Naive B cell (primary cell): ENCODE measurements at places on chromosomes 1 and 21.

DNA sequence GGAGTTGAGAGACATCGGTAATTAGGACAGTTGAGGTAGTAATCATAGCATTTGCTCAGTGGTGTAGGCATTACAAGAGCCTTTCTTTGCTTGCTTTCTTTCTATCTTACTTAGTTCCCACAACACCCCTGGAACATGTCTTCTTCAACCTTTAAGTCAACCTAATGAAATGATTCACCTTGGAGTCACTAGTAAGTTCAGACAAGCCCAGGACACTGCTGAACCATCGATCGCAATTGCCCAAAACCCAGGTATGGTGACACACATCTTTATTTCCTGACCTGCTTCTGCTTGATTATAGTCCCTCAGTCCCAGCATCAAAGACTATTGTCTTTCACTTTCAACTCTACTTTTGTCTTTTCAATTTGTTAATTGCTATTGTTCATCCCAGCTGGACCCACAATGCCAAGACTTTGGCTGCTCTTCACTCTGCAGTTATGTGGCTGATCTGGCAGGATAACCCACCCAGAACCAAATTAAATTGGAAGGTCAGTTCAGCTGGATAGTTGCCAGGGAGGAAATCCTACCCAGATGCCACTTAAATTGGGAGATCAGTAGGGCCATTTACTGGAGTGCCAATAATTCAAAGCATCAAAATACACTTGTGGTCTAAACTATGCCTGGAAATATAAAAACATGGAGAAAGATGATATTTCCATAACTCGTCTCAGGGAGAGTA, 272.9 kb downstream of the RWDD3 start:
- no peak for DNase-seq

- DNase-seq, result no peak
Measured at GRCh38 chr1:87179076-87179810, 149.4 kb upstream of the LMO4 start.

DNA sequence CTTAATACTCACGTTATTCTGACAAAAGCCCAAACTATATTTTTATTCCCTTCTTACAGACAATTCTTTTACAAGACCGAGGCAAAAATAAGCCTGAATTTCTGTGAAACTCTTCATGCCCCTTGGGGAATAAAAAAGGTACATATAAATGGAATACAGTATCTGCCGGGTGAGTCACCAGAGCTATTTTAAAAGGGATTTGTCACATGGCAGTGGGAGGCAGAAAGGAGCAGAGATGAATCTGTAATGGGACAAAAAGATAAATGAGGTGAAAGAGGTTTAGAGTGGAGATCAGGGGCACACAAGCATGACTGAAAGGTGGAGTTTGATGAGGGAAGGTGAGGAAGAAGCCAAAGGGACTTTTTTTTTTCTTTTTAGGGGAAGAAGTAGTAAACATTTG, 8.8 kb downstream of the XCL1 start:
- DNase-seq, result no peak

GRCh38 chr1:69513601-69514000, 54.1 kb upstream of the LRRC7 start:
- DNase-seq, result no peak

DNA sequence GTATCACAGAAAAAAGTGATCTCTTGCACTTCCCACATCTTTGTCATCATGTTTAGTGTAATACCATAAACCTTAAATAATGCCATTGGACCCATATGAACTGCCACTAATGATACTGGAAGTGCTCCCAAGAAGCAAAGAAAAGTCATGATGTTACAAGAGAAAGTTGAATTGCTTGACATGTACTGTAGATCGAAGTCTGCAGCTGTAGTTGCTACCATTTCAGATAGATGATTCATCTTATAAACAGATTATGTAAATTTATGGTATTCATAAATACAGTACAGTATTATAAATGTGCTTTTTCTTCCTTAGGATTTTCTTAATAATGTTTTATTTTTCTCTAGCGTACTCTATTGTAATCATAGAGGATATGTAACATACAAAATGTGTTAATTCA, 30.1 kb upstream of the LAMC2 start:
- no peak for DNase-seq

DNA sequence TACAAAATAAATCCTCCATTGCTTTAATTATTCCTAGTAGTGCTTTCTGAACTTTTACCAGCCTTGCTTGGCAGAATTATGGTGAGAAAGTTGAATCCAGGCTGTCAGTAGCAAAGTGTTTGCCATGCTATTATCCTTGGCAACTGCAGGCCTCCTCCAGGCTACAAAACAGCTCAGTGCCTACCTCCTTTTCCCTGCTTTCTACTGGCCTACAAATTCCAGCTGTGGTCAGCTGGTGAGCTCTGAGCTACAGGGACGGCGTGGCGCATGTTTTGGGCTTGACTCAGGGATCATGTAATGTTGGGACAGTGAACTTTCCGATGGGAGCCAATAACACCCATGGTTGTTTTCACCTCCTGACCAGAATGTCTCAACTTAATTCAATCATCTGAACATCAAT, 456.1 kb upstream of the ADAMTS5 start:
- DNase-seq, result no peak

DNA sequence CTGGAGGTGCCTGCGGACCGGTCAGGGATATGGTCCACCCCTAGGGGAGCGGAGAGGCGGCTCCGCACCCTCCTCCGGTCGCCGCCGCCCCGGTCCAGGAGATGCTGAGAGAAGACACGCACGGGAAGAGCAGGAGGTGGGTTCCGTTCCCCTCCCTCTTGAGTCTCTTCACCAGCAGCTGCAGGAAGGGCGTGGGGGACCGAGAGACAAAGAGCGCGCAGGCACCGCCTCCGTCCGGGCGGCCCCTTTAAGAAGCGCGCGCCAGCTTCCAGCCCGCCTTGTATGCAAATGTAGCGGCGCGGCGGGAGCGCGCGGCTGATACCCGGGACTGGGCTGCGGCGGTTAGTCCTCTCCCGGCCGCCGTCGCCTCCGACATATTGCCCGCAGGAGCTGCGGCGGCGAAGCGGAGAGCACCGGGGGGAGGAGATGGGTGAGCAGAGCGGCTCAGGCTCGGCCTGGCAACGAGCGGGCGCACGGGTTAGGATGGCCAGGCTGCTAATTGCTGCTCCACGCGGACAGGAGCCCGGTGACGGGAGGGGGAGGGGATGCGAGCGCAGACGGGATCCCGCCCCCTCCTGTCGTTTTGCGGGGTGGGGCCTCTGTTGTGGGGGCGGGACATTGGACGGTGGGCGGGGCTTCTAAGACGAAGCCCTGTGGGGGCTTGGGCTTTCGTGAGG, at the start of gene TMEM39B:
Gene TMEM39B, plus strand, starts transcription at position 318 of the 677 bp plus-strand sequence. Its CDS starts 109 bp downstream, at position 427.
- peak; percentile 95 for DNase-seq

DNA sequence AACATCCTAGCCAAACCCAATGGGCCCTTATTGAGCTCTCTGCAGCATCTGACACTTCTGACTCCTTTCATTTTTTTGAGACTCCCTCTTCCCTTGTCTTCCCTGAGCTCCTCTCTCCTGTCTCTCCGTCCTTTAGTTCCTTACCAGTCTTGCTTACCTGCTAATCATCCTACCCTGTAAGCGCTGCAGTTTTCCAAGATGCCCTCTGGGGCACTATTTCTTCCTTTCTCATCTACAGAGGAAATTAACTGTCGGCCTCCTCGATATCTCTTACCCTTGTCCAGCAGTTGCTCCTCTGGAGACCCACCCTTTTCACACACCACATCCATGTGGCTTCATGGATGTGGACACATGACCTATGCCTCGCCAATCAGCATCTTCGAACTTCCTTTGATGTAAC, 6.8 kb downstream of the GPR161 start:
- DNase-seq, result no peak

GRCh38 chr1:156711011-156711817, 5.8 kb upstream of the CRABP2 start:
- no peak for DNase-seq

DNA sequence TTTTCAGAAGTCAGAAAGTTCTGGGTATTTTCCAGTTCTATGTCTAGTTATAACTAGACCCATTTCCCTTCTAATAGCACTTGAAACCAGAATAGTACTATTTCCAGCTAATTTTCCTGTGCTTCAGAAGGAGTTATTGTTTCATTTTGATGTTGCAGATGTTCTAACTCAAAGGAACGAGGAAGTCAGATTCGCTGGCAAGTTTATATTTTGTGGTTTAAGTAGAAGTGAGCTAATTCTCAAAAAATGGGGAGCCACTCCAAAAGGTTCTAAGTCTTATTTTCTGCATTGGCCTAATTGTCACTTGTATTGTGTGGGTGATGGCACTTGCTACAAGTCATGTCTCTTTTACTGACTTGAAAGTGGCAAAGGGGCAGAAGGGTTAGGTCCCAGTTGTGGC, 18.1 kb downstream of the CCDC185 start:
- DNase-seq, result no peak

DNA sequence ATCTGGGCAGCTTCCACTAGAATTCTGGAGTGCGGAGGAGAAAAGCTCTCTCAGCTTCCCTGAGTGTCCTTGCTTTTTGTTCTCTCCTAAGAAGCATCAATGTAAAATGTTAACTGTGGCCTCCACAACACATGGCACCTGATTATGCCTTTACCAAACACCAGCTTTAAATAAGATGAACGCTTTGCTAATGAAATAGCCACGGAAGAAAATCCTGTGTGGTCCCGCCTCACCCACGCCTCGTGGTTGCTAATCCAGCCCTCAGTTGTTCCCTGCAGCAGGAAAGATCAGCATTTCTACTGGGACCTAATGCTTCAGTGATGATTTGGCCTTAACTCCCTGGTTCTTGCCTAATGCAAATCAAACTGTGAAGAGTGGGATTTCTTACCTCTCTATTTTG, 1.8 kb upstream of the ERG start:
- no peak for DNase-seq

DNA sequence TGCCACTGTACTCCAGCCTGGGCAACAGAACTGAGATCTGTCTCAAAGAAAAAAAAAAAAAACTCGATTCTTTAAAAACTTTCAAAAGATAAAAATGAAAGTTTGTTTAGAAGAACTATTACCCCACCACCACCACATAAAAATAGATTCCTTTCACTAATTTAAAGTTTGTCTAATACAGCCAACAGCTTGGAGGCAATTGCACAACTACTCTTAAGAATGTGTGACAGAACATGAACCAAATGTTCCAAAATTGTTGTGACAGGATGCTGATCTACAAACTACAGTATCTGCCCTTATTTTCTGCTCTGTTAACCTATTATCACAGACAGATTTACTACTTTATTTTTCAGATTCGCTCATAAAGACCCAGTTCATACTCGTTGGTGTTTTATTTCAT, 5.5 kb upstream of the TGFBR3 start:
- DNase-seq, result no peak

GRCh38 chr21:28810826-28811524, 181.7 kb downstream of the LTN1 start:
- no peak for DNase-seq

DNA sequence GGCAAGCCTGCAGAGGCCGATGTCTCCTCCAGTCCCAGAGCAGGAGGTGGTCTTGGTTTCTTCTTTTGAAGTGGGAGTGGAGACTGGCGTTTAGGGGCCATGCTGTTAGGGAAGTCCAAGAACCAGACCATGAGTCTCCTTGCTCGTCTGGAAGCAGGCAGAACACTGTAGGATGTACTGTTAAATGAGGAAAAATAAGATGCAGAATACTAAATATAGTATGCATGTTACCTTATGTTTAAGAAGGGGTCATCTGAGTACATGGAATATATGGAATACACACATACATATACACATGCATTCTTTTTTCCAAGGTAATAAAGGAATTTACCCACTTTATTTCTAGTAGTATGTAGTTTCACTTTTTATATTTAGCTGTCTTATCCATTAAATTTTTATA, at the start of gene SETSIP:
Gene SETSIP, minus strand, starts transcription at position 101 of the 400 bp plus-strand sequence. Its CDS starts 0 bp downstream, at position 101.
- DNase-seq, result no peak

GRCh38 chr1:231706934-231707333, 80.3 kb downstream of the DISC1 start:
- DNase-seq, result no peak

DNA sequence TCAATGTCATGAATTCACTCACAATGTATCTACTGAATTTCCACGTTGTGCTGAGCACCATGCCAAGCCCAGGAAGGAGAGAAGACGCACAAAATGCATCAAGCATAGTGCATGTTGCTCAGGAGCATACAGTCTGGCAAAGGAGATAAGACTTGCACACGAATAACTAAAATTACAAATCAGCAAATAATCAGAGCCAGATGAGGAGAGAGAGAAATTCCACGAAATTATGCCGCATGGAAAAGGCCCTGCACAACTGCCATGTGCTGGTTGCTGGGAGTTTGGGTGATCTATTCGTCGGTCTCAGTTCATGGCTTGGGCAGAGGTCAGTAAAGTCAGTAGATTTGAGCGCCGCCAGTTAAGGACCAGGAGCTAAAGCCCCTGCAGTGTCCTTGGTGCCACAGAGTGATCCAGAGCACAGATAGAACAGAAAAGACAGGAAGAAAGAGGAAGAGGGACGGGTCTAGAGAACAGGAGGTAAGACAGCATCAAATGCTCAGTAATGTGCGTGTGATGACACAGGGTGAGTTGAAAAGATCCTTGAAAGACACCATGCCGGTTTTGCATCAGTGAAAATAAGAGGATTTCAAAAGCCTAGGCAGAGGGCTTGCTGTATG, 55.1 kb upstream of the ZNF281 start:
- DNase-seq, result no peak

GRCh38 chr1:20344738-20345137, 54.1 kb downstream of the VWA5B1 start:
- DNase-seq, result no peak

- DNase-seq, result no peak
Measured at GRCh38 chr1:182249201-182249676, 142.4 kb downstream of the GLUL start.

DNA sequence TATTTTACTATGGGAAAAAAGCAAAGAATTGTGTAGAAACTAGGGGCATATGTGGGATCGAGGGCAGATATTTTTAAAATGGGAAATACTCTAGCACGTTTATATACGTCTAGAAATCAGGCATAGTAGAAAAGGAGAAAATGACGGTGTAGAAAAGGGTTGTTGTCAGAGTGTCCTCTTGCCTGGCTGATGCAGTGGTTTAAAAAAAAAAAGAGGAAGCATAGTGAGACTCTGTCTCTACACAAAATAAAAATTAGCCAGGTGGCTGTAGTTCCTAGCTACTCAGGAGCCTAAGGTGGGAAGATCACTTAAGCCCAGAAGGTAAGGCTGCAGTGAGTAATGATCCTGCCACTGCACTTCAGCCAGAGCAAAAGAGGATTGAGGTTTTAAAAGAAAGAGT, 64.7 kb upstream of the LRRC7 start:
- DNase-seq, result no peak

GRCh38 chr21:46041183-46041582, 56.7 kb upstream of the COL6A2 start:
- DNase-seq, result no peak

DNA sequence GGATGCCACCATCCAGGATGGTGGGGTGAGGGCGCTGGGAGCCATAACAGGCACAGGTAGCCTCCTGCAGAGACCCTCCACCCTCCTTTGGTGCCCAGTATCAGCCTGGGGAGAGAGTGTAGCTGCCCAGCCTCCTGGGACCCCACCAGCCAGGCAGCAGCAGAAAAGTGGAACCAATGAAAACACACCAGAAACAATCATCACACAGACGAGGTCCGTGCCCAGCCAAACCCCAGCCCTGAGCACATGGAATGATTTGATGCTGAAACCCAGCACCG, 285.1 kb downstream of the PTPRU start:
- no peak for DNase-seq
